Nucleus accumbens (tissue), 56 donors: ENCODE measurements at places on chromosomes 7 and 10.

GRCh38 chr10:87547734-87548311, 43.1 kb downstream of the MINPP1 start:
- DNase-seq, result no peak

- DNase-seq, result no peak
Observed at GRCh38 chr10:97169063-97169462, 16.7 kb downstream of the SLIT1 start.

GRCh38 chr7:118245267-118246040, 20.9 kb downstream of the ANKRD7 start:
- DNase-seq, result no peak

DNA sequence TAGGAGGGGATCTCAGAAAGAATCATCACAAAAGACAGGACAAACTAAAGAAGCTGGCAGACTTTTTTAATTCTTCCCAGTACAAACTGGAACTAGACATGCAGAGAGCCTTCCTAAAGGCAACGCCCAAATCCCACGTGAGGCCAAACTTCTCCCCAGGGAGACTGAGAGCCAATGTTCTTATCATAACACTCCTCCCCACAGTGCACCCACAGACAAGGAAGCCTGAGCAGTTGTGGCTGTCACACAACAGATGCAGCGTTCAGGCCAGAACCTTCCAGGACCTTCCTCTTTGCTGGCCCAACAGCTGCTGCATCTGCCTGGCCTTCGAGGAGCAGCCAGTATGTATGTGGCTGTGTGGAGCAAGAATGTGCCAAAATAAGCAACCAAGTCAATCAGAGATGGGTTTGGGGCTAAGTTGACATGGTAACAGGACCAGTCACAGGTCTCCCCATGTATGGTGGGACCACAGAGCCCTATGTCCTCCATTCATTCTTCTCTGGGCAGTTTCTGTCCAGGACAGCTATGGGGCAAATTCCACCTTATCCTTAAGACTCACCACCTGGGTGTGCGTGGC, 34.9 kb downstream of the SRPK2 start:
- peak; percentile 8 for DNase-seq

DNA sequence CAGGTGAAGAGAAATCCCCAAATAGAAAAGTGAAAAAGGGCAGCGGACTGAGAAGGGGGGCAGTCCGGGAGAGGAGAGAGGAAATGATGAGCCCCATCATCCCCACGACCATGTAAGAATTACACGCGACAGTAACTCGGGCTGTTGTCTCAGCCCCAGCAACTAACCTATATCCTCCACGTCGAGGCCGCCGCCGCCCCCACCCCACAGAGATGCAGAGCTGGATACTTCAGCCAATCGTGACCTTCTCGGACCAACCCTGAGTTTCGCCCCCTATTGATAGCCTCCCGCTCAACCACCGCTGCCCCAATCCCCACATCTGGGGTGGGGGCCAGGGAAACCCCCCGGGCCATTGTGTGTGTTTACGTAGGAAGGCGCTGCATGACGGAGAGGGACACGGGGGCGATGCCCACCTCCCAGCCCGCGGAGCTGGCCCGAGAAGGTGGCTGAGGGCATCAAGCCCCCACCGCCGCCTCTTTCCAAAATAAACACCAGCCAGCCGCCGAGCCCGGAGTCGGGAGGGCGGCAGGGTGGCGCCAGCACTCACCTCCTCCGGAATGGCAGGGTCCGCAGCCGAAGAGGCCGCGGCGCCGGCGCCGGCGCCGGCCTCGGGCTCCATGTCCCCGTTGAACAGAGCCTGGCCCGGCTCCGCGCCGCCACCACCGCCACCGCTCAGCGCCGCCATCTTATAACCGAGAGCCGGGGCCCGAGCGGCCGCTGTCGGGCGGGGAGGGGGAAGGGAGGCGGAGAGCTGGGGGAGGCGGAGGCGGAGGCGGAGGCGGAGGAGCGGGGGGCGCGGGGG, 509 bp downstream of the BRAF start:
- DNase-seq, result peak; percentile 72

DNA sequence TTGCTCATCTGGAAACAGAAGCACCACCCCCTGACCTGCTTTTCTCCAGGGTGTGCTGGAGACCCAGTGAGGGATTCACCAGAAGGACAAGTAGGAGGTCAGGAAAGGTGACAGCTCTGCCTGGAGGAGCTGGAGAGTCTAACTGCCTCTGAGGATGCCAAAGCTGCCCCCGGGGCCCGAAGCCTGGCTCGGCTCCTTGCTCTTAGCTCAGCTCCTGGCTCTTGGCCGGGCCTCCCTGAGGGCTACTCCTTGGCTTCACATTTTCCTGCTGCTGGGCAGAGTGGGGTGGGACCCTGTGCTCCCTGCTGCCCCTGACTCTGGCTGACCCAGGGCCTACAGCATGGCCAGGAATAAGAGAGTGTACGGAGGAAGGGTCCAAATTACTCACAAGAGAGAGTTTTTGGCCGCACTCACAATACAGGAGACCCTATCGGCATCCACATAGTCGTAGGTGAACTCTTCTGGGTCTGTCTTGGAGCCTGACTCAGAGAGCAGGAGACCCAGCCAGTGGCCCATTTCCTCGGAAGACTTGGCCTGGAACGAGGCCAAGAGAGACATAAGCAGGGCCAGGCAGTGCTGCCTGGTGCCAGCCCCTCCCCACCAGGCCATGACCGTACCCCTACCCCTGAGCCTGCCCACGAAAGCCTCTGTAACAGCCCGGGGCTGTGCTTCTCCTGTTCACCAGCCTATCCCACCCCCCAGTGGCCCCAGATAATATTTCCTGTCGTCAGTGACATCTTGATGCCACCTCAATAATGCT, 63.1 kb downstream of the VWA2 start:
- no peak for DNase-seq

GRCh38 chr10:71075759-71076472, 136.5 kb upstream of the UNC5B start:
- DNase-seq, result no peak

DNA sequence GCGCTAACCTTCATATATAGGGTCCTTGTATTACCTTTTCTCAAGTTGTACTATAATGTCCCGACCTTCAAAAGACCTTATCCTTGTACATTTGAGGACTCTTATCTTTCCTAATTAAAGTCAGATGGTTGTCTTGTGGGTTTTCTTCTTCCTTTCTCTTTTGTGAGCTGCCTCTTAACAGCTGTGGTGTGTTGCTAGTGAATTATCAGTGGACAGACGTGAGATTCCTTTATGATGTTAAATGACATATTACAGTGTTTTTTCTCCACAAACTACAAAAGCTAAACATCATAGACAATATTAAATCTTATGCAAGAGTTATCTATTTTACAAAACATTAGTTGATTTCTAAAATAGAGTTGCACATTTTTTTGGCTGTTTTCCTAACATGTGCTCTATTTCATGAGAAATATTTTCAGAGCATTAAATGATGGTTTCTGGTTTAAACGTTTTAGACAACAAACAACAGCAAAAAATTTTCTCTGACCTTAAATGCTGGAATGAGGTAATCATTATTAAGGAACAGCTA, 272.2 kb upstream of the NPVF start:
- no peak for DNase-seq

- no peak for DNase-seq
Observed at GRCh38 chr7:107981466-107981865, 21.5 kb downstream of the LAMB1 start.

- DNase-seq, result no peak
Observed at GRCh38 chr10:102281102-102281487, 35.8 kb downstream of the GBF1 start.

GRCh38 chr7:158028290-158028941, 559.2 kb downstream of the PTPRN2 start:
- no peak for DNase-seq
